ENCODE measurements at places on chromosomes 3 and 15.

GRCh38 chr15:43434446-43434845, 58.5 kb downstream of the TP53BP1 start:
- no peak for DNase-seq

DNA sequence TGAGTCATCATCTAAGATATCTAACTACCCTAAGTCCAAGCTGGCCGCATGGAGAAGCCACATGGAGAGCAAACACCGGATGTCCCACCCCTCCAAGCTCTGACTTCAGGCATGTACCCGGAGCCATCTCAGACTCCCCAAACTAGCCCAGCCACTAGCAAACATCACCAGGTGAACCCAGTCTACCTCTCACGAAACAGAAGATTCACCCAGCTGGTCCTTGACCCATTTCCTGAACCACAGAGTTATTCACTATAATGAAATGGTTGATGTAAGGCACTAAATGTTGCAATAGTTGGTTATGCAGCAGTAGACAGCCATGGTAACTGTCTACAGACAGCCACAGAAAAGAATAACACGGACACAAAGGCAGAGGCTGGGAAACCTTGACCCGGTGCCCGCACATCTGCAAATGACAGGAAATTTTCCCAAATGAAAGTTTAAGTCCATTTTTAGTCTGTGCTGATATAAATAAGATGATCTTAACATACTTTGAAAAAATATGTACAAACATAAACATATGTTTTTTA, 265.5 kb upstream of the ATP10A start:
- DNase-seq = no peak

DNA sequence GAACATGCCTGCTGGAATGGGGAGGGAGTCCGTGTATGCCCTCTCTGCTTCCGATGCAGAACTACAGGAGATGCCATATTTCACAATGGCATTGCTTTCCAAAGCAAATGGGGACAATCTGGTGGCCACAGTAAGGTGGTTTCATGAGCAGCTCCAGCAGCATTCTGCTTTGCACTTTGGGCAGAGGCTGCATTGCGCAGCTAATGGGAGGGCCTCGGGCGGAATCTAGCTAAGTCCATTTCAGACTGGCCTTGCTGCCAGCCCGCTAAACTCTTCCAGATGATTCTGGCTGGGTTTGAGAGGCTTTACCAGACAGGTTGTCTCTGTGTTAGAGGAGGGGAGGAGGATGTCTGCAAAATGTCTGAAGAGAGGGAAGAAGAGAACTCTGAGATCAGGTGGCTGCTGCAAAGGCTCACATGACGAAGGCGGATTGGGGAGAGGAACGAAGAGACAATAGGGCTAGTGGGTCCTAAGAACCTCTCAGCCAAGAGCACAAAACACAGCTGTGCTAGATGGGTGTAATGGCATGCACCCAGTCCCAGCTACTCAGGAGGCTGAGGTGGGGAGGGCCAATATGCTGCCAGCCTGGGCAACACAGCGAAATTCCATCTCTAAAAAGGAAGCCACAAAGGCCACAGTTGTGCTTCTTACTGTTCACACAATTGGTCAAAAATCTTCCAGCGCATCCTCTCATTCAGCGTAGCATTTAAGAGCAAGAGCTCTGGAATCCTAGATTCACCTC, 63.7 kb downstream of the BDH1 start:
- no peak for DNase-seq

DNA sequence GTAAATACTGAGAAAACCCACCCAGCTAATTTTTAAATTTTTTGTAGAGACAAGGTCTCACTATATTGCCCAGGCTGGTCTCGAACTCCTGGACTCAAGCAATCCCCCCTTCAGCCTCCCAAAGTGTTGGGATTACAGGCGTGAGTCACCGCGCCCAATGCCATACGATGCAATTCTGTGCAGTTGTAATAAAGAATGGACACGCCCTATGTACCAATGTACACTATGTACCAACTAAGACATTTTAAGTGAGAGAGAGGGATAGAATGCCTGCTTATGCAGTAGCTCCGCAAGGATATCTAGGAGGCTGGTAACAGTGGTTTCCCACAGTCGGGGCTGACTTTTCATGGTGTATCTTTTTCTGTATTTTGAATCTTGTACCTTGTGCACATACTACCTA, 14.6 kb downstream of the ZNF710 start:
- DNase-seq = no peak

DNA sequence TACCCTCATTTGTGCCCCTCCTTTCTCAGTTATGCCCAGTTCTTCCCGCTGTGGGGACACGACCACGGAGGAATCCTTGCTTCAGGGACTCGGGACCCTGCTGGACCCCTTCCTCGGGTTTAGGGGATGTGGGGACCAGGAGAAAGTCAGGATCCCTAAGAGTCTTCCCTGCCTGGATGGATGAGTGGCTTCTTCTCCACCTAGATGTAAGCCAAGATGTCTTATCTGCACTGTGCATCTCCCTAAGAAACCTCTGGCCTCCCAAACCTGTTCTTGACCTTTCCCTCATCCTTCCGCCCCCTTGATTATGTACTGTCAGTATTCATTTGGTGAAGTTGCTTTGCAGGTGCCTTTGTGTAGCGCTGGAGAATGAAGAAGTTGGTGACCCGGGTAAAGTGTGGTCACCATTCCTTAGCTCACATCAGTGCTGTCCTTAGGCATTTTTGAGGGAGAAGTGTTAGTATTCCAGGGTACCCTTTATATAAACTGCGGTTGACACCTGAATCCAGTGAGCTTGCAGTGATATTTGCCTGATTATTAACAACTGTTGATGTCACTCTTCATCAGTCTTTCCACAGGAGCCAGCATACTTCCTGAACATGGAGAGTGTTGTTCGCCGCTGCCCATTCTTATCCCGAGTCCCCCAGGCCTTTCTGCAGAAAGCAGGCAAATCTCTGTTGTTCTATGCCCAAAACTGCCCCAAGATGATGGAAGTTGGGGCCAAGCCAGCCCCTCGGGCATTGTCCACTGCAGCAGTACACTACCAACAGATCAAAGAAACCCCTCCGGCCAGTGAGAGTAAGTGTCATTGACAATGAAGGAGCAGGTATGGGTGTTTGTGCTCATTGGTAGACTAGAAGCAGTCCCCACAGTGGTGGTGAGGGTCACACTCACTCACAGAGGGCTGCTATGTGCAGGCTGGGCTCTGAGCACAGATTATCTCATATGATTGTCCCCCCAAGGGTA, 966 bp downstream of the ALAS1 start:
- DNase-seq = no peak

DNA sequence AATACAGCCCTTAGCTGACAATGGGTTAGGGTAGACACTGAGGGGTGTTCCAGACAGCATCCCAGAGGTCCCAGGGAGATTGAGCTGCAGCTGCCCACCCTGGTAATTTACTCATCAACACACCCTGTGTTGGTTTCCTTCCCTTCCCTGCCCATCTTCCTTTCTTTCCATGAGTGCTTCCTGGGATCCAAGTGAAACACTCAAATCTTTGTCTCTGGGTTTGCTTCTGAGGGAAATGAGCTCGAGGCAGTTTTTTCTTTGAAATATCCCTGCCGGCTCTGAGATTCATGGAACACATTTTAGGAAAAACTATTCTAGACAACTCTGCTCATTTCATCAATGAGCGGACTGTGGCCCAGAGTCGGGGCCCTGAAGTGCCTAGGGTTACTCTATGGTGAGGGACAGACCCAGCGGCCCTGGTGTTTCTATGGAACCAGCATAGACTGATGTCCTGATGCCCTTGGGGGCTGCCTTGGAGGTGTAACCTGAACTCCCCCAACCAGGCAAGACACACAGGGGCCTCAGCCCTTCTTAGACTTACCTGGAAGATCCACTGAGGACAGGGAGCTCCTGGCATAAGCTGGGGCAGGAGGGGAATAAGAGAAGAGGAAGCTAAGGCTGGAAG, 14.9 kb upstream of the CSRNP1 start:
- DNase-seq = no peak

DNA sequence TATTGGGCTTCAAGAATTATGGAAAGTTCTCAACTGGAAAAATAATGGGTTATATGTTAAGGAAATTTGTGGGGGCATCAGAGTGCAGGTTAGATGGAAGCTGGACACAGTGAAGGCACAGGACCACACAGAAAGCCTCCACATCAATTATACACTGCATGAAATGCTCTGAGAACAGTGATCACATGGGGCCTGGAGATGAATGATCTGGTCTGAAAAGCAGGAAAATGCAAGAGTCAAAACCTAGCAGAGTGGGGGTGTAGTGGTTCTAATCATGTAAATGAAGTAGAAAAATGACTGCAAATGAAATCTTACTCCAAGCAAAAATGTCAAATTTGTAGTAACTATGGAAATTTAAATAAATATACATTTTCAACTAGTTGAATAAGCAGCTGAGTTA, 123.6 kb downstream of the TUSC7 start:
- DNase-seq = no peak

- DNase-seq = peak; percentile 27
Measured at GRCh38 chr15:66702787-66703539, 927 bp downstream of the SMAD6 start.

DNA sequence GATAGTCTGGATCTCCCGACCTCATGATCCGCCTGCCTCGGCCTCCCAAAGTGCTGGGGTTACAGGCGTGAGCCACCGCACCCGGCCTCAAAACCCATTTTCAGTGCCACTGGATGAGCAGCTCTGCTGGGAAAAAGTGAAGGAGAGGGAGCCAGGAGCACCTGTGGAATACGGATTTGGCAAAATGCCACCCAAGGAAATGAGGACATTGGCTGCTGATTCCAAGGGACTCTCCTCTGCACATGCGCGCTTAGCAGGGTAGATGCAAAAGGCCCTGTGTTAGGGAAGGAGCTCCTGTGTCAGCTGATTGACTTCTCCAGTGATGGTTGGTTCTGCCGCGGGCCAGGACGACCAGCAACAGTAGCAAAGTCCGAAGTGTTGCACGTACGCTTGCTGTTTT, 43.4 kb upstream of the IGF1R start:
- no peak for DNase-seq

- DNase-seq = no peak
Measured at GRCh38 chr15:67006083-67007065, 59.0 kb upstream of the SMAD3 start.

DNA sequence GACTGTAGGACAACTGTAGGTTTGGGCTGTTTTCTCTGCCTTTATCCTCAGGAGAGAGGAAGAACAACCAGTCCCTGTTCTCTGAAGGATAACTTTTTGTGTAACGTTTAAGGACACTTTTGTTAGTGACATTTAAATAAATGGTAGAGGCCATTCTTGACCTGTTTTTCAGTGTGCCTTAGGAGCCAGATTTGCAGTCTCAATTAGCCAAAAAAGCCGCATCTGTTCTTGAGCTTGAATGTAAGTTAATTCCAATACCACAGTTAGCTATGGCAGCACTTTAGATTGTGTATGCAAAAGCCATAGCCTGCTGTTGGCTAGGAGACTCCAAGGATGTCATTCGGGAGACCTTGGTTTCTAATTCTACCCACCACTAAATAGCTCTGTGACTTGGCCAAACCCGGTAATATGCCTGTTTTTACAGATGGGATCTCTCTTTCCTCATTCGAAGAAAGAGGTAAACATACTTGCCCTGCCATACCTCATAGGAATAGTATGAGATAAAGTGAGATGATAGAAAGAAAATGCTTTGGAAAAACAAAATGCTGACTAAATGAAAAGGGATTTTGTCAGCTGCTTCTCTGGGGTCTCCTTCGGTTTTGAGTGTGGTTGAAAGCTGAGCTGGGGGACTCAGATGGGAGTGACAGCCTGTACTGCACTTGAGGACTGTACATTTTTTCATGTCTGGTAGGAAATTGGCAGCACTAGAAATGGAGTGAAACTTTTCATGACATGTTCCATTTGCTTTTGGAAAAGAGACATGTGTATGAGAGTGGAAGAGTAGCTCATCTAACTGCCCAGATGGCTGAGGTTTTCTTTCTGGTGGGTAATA, 57.3 kb upstream of the ROPN1 start:
- DNase-seq = no peak

- DNase-seq = peak; percentile 84
Measured at GRCh38 chr3:185724761-185725160, 100.1 kb downstream of the IGF2BP2 start.

DNA sequence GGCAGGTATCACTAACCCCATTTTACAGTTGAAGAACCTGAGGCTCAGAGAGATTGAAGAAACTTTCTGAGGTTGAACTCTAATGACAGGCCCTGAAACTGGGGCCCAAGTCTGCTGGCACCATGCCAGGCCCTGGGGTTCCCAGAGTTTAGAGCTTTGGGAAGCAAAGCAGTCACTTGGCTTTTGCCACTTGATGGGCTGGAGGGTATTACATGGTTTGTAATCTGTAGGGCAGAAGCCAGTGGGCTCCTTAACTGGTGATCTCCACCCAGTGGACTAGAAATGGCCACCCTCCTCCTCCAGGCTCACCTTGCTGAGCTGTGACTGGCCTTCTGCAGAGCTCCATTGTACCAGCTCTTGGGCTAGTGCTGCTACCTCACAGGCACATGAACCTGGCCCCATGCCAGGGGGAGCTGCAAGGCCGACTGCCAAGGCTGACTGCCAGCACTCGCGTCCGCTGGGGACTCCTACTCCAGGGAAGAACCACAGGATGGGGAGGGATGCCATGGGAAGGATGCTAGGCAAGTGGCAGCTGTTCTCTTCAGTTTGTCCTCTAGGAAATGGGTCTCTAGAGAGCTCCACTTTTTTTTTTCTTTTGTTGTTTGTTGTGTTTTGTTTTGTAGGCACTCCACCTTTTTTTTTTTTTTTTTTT, 104.8 kb downstream of the ETFA start:
- DNase-seq = peak; percentile 39

GRCh38 chr3:42511201-42511600, 8.8 kb downstream of the VIPR1 start:
- DNase-seq = no peak

DNA sequence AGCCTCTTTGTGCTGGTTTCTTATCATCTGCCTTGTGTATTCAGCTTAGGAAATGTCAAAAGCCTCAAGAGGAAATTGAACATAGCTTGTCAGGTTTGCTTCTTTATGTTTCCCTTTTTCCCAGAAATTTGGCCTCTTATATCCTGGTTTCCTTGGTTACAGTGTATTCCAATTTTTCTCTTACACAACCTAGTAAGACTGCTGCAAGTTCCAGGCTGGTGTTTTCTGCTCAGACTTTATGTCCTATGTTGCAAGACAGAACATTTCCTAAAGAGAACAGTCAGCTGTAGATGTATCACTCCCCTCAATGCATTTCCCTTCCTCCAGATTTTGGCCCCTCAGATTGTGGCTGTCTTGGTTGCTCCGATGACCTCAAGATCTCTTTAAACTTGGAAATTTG, 102.5 kb downstream of the SH3GL3 start:
- DNase-seq = no peak

- peak; percentile 64 for DNase-seq
Measured at GRCh38 chr3:59575113-59576001, 525.5 kb upstream of the CFAP20DC start.

DNA sequence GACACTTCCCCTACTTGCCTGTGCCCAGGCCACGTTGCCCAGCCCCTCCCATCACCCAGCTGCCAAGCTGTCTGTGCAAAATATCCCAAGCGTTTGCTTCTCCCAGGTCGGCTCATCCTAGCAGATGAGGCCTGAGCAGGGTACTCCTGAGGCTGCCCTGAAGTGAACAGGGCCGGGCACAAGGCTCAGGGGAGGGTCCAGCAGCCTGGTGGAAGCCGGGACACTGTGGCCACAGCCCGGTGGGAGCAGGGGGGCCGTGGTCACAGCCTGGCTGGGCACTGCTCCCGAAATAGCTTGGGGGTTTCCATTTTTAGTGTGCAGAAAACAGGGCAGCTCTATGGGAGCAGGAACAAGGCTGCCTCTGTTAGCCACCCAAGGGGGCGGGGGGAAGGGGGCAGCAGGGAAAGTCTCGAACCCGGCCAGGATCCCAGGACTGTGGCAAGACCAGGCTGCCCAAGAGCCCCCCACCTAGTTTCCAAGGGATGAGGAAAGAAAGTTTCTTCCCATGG, 3.4 kb downstream of the PLXNB1 start:
- DNase-seq = no peak
